Activated CD4-positive, alpha-beta T cell treated with anti-CD3 and anti-CD28 coated beads for 48 hours (primary cell): ENCODE measurements at places on chromosomes 7 and 10.

- DNase-seq = no peak
Observed at GRCh38 chr7:138029941-138030340, 28.1 kb upstream of the CREB3L2 start.

GRCh38 chr10:121753726-121754476 lies 155.7 kb upstream of the FGFR2 start:
- DNase-seq = peak; percentile 11

DNA sequence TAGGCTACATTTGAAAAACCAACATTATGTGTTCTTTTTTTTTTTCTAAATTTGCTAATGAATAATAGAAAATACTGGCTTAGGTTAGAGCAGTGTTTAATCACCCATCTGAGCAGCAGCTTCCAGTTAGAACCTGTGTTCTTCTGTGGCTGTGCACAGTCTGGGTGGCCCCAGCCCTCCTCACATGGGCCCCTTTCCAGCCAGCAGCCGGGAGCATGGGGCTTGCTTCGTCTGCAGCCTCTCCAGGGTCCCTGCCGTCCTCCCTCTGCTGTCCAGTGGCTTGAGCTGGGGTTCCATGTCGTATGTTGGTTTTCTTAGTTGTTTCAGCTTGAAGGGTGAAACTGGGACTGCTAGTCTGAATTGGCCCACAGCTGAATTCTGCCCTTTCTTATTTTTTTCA lies 37.3 kb downstream of the BNIP3 start:
- no peak for DNase-seq

DNA sequence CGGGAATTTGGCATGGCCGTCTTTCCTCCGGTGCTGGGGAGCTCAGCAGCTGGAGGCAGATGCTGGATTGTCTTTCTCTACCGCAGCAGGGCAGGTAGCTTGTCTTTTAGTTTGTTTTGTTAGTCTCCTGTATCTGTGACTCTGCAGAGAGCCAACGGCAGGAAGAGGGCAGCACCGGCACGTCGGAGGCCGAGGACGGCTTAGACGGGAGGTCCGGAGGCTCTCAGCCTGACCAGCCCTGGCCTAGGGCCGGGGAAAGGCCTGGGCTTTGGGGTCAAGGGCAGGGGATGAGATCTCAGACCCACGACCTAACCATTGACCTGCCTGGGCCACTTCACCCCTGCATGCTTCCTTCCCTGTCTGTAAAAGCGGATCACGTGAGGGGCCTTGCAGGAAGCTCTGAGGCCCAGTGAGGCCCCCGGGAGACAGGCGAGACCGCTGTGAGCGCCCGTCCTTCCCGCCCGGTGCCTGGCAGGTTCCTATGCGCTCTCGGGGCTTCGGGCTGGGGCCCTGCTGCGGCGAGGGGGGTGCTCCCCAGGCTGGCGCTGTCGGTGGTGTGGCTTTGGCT lies 72.7 kb downstream of the LHPP start:
- DNase-seq = no peak

DNA sequence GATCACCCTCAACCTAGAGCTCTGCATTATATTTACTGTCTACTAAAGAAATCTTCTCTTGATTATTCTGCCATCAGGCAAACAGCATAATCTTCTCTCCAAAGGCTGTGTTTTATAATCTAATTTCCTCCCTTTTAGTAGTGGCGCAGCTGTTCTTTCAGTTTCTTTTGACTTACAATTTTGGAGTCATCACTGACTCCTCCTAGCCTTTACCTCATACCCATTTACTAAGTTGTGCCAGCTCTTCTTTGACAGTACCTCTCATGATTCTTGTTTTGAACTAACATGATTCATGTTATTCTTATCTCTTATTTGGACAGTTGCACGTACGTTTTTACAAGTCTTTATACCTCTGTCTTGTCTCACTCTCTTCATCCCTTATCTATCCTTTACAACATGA lies 113.0 kb downstream of the FOXP2 start:
- DNase-seq = no peak

DNA sequence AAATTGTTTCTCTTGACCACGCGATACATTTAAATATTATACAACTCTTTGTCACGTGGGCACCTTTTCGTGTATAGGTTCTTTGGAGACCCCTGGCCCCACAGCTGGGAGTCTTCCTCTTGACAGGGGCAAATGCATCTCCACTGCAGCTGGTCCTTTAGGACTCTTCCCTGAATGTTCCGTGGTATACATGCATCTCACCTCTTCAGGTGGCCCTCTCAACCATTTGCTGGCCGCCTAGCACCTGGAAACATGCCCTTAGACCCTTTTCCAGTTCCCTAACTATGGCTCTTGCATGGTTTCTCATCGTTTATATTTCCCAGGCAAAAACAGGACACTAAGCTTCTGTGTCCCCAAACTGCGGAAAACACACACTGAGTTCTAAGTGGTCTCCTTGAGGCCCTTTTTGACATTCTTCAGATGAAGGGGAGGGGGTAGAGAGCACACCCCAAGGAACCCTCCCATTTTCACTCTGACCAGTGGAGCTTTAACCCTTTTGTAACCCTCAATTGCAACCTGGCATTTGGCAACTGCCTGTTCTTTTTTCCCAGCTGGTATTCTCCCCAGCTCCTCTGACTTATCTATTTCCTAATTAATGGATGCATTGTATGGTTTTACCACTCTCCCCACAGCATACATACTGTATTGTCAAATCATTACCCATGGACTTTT lies 20.6 kb downstream of the HNRNPA2B1 start:
- no peak for DNase-seq

DNA sequence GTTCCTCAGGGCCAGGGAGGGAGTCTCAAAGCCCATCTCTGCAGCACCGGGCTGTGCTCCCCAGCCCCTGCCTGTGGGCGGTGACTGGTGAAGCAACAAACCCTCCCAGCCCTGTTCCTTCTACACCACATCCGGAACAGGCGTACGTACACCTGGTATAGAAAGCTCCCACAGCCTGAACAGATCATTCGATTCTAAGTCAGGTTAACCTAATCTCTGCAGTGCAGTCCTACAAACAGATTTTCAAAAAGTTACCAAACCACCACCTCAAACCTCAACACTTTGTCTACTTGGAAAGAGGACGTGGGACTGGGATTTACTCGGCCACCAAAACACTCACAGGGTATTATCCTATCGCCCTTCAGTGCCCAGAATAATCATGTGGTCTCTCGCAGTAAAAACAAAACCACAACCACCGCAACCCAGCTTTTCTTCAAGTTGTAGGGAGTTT lies 238.4 kb downstream of the DIP2C start:
- peak; percentile 67 for DNase-seq

GRCh38 chr7:117362294-117362888 lies 39.5 kb upstream of the WNT2 start:
- DNase-seq = no peak

GRCh38 chr7:38070718-38071117 lies 107.3 kb upstream of the STARD3NL start:
- peak; percentile 12 for DNase-seq

- DNase-seq = no peak
Observed at GRCh38 chr10:13893926-13894325, 307.2 kb downstream of the PRPF18 start.

DNA sequence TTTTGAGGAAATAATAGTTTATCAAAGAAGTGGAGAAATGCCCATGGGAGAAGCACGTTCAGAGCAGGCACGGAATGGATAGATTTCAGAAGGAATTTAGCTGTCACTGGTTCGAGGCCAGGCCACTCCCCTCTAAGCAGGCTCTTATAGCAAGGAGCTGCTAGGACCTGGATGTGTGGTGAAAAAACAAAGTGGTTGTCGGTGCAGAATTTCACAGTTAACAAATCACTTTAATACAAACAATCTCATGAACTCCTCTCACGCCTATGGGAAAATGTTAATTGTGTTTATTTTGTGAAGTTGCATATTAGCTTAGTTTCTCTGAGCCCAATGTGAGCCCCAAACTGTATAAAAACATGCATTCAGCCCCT lies 176.3 kb downstream of the PKD1L1 start:
- DNase-seq = no peak

DNA sequence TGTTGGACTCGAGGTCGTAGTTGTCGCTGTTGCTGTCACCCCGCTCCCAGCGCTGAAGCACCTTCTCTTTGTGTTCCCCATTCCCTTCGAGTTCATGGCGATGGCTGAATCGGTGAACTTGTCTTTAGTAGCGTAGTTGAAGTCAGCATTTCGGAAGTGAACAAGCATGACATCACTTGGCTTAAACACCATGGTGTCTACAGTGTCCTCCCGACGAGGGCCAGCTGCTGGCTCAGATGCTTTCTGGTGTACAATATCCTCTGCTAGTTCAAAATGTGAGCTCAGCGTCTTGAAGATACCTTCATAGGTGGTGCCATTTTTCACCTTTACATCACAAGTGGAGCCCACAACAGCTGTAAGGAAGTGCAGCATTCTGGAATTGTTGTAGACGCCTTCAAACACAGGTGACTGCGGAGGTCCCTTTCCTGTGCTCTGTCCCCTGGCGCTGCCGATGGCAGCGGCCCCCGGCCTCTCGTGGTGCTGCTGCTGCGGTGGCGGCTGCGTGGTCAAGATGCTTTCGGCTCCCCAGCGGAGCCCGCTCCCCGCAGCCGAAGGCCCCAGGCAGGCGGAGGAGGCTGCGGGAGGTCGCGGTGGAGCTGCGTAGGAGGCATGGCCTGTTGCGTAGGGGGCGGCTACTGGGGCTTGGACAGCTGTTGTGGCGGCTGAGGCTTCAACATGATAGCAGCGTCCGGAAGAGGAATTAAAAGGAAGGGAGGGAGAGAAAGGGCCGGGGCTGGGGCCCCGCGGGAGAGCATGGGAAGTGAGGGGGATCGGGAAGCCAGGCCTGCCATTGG lies 59.3 kb downstream of the ANKMY2 start:
- DNase-seq = no peak

GRCh38 chr10:34967335-34967880 lies 122.7 kb downstream of the CUL2 start:
- no peak for DNase-seq

DNA sequence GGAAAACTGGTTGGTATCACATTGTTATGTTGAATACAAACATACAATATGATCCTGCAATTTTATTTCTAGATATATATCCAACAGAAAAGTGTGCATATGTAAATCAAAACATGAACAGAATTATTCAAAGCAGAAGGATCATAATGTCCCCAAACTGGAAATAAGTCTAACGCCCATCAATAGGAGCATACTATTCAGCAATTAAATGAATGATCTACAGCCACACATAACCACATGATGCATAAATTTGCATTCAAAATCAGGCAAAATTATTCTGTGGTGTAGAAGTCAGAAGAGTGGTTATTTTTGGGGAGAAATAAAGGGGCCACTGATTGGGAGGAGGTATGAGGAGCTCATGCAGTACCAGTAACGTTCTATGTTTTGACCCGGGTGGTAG lies 28.6 kb downstream of the NPY start:
- no peak for DNase-seq

GRCh38 chr7:133679977-133680376 lies 427.1 kb downstream of the EXOC4 start:
- no peak for DNase-seq

DNA sequence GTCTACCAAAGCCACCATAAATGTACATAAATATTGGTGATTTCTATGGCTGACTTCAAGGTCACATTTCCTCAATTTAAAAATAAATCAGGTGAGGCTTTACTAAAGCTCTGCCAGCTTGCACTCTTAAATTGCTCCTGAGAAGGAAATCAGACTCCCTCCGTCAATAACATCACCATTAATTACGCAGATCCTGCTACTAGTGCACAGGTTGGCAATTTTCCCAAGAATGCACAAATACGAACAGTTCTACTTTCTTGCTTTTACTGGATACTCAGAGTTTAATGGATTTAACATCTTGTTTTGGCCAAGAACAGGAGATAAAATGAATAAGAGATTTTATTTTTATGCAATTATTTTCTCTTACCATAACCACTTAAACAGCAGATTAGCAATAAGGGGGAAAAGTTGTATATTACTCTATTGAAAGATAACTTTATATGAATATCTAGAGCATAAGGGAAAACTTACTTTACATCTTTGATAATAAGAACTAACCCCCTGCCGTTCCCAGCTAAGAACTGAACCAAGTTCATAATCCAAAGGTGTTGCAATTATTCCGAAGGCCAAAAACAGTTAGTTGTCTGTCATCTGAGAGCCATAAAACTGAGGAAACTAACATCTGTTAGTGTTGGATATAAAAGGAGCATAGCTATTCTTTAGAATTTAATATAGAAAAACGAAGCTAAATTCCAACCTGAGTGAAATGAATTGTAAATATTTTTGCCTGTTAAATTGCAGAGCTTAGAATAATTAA lies 140.5 kb downstream of the TWIST1 start:
- no peak for DNase-seq

- no peak for DNase-seq
Observed at GRCh38 chr7:28347475-28348318, 64.6 kb upstream of the CREB5 start.

- peak; percentile 27 for DNase-seq
Observed at GRCh38 chr10:26781797-26782196, 79.0 kb downstream of the ABI1 start.

DNA sequence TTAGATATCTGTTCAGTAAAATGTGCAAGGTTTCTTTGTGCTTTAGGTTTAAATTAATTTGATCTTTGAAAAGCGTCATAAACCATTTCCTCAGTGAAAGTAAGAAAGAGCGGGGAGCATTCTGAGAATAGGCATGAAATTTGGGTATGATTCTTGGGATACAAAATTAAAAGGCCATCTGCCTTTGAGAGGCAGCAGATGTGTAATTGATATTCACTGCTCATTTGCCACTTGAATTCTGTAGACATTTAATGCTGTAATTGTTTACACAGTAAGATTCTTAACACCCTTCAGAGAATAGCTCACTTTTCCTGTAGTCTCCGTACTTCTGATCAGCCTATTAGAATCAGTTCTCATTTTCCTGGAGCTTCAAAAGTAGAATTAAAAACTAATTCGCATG lies 18.7 kb downstream of the FRMD4A start:
- DNase-seq = no peak

- no peak for DNase-seq
Observed at GRCh38 chr10:103333934-103334520, 16.9 kb downstream of the PCGF6 start.

DNA sequence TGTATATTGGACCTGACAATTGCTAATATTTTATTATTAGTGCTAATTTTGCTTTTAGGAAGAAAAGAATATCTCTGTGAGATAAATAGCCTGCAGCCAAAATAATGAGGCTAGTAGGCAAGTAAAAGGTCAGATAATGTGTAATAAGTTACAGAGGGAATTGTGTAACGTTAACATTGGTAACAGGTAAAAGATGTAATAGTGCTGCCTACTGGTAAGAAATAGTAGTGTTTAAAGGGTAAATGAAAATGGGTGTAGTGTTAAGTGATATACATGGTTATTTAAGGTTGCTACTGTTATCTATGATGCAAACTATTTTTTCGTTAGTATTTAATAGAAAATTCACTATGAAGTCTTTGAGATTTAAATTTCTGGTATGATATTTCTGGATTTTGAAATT lies 9.2 kb upstream of the FOXP2 start:
- DNase-seq = no peak
